M059J (cell line): ENCODE measurements at places on chromosomes 7 and 10.

DNA sequence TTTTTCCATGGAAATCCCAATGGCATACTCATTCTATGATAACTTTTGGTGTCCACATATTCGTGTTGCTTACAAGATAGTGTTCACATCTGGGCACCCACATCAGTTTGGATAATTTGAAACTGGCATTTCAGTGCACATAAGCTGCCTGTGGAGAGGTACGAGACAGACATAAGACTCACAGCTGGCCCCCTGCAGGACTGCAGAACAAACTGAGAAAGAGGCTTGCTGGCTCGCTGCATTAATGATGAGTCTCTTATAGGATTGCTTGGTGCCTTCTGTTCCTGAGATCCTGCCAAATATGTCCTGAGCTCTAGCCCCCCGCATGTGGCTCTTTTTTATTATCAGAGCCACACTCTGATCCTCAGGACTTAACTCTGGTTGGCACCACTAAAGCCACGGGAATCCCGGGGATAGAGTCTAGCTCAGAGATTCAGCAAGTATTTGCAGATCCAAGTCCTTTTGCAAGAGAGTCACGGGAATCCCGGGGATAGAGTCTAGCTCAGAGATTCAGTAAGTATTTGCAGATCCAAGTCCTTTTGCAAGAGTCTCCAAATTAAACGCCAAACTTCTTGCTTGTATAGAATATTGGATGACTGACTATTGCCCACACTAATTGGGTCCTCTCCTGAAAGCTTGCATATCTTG lies 34.0 kb upstream of the JCAD start:
- DNase-seq, result no peak

DNA sequence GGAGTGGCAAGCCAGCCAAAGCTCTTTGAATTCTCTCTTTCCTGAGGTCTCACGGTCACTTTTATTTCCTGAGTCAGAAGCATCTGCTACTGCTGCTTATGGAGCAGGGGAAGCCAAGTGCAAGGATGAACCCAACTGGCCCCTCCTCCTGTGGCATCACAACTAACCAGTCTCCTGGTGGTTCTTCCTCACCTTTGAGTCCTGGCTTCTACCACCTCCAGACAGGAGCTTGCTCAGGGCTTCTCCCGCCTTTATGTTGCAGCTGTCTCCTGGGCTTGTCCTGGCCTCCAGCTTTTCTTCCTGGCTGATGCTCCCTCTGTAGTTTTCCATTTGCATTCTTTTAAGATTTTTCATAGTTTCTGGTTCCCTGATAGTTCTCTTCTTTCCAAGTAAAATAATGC lies 349.7 kb upstream of the NRP1 start:
- no peak for DNase-seq

- DNase-seq, result no peak
Measured at GRCh38 chr10:43939389-43939938, 290.8 kb upstream of the ZNF32 start.

DNA sequence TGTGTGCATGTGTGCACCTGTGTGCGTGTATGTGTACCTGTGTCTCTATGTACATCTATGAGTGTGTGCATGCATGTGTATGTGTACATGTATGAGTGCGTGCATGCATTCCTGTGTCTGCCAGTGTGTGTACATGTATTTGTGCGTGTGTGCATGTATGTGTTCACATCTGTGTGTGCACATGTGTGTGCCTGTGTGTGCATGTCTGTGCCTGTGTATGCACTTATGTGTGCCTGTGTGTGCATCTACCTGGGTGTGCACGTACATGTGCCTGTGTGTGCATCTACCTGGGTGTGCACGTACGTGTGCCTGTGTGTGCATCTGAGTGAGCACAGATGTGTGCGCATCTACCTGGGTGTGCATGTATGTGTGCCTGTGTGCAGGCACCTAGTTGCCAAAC lies 102.2 kb upstream of the DIP2C start:
- no peak for DNase-seq

GRCh38 chr7:92997152-92997551 lies 120.6 kb downstream of the SAMD9 start:
- DNase-seq, result no peak

GRCh38 chr7:2242541-2243429 lies 759 bp downstream of the NUDT1 start:
- peak; percentile 50 for DNase-seq

GRCh38 chr7:36180121-36180520 lies 27.1 kb downstream of the EEPD1 start:
- no peak for DNase-seq

- no peak for DNase-seq
Measured at GRCh38 chr10:70780772-70781171, 4.4 kb downstream of the TBATA start.

DNA sequence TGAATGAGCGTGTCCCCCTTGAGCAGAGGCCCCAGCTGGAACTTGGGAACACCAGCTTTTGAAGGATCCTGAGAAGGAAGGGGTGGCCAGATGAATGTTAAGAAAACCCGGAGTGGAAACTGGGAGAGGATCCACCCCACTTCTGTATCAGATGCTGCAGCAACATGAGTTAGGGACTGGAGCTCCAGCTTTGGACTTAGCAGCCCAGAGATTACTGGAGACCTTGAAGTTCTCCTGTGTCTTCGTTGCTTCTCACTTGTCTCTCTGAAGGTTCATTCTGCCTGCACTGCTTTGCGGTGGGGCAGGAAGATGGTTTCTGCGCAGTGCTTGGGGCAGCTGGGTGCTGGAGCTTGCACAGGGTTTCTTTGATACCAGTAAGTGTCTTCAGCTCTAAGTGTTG lies 9.3 kb downstream of the TMEM248 start:
- DNase-seq, result peak; percentile 32

- no peak for DNase-seq
Measured at GRCh38 chr7:132234711-132235110, 341.6 kb downstream of the PLXNA4 start.

DNA sequence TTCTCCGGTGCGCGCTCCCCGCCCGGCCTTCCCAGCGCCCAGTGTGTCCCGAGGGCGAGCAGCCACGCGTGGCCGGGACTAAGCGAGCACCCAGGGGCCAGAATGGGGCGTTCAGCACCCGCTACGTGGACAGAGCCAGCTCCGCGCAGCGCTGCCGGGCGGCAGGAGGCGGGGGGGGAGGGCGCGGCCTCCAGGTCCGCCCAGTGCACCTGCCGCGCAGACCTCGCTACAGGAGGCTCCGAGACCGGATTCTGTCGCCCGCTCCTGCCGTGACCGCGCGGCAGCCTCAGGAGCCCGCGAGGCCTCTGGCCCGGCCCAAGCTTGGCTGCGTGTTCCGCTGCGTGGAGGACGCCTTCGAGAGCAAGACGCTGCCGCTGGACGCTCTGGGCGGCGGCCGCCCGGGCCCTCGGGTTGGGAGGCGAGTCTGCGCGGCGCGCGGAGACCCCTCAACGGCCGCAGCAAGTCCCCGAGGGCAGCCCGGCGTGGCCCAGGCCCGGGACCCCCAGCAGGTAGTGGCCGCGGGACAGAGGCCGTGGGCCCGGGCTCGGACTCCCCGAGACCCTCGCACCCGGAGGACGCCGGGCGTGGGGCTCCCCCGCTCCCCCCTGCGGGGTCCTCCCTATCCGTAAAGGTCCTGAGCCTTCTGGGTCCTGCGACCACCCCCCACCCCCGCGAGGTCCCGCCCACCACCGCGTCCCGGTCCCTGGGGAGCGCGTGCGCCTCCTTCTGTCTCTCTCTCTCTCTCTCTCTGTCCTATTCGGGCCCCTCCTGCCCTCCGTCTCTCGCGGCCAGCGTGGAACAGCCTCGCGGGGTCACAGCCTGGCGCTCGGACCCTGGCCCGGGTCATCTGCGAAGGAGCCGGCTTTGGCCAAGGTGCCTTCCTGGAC lies 904 bp upstream of the DPYSL4 start:
- no peak for DNase-seq

GRCh38 chr7:28477041-28477442 lies 64.7 kb downstream of the CREB5 start:
- no peak for DNase-seq

DNA sequence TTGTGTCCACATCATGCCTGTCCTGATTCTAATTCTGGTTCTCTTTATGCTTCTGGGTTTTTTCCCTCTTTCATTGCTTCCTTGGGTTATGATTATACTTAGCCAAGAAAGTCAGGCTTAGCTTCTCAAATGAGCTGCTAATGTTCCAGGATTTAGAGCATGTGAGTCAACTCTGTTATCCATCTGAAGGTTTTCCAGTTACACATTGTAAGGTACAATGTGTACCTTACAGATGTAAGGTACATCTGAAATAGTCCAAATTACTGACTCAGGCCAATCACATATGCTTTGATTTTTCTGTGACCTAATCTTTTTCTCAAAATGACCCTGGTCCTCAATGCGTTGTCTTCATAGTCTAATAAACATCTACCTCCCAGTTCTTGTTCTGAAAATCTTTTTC lies 13.3 kb upstream of the MIOS start:
- DNase-seq, result peak; percentile 25

GRCh38 chr10:69407621-69408301 lies 9.0 kb downstream of the TACR2 start:
- peak; percentile 30 for DNase-seq

DNA sequence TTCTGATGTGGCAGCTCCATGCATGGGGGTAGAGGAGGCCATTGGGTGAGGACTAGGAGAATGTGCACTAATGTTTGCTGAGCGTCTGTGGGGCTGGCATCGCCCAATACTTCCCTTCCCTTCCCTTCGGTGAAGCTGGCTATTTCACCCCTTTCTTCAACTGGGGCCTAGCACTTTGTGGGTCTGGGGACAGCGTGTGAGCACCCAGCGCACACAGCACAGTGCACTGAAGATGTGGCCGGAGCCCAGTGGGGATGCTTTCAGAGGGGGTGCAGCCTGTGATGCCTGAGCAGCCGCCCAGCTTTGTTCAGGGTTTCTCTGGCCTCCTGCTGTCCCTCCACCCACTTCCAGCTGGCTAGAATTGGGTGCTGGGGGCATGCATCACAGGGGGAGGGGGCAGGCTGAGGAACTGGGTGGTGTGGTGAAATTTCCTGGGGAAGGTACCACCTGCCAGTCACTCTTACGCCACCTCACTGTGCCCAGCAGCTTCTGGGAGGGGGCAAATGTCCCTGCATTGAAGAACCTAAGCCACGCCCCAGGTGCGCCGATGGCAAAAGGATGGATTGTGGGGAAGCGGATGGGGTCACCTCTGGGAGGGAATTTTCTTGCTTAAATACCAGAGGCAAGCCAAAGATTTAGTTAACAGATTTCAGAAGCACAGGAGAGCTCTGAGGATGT lies 45.5 kb downstream of the CLEC2L start:
- DNase-seq, result no peak

DNA sequence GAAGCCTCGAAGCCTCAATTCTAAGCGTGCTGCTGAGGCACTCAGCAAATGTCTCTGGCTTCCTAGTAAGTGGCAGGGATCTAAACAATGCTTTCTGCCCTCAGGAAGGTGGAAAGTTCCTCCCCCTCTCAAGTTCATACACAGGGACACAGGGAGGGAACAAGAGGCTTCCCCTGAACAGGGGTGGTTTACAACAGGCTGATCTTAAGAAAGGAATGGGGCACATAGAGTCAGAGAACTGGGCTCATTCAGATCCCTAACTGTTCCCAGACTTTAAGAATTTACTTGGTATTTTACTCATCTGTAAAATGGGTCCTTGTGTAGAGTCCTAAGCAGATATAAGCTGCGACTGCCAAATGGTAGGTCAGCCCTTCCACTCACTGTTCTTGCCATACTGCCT lies 2.5 kb downstream of the TNS3 start:
- DNase-seq, result peak; percentile 68

DNA sequence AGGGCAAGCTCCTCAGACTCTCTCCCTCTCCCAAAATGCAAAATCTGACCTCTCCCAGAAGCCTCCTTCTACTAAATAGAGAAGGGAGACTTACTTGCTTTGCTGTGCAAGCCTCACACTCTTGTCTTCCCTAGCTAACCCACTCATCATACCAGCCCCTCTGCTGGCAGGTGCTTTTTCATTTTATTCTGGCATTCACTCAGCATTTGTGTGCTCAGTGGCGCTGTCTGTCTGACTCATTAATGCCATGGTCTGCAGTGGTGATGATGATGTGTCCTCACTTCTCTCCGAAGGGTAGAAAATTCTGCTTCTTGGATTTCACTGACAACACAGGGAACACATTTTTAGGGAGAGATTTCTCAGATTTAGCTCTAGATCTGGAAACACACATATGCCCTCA lies 22.0 kb upstream of the BTRC start:
- DNase-seq, result peak; percentile 36

- peak; percentile 11 for DNase-seq
Measured at GRCh38 chr10:68796605-68797004, 30.7 kb upstream of the STOX1 start.

DNA sequence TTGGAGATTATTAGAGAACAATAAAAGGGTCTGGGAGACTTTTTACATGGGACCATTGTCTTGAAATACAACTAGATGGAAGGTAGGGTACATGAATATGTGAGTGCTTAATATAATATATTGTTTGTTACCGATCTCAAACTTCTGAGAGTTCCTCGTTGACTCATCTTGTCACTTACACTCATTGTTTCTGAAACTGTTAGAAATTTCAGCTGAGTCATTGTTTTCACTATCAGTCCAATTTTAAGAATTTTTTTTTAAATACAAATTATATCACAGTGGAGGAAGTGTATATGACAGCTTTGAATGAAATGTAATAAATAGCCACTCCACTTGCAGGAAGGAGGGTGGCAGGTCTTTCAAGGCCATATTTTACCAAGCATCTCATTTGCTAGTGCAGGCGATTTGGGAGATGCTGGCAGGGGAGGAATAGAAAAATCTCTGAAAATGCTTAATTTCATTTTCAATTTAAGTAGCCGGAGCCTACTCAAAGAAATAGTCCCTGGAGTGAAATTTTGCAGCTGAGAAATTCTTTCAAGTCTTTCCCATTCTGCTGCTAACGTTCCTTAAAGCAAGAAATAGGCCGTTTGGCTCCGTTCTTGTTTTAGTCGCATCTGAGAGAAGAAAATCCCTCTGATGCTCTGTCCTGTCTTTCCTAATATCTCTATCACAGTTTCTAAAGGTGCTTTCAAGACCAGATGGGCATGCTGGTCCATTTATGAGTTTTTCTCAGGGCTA lies 1404.2 kb upstream of the CELF2 start:
- DNase-seq, result no peak

DNA sequence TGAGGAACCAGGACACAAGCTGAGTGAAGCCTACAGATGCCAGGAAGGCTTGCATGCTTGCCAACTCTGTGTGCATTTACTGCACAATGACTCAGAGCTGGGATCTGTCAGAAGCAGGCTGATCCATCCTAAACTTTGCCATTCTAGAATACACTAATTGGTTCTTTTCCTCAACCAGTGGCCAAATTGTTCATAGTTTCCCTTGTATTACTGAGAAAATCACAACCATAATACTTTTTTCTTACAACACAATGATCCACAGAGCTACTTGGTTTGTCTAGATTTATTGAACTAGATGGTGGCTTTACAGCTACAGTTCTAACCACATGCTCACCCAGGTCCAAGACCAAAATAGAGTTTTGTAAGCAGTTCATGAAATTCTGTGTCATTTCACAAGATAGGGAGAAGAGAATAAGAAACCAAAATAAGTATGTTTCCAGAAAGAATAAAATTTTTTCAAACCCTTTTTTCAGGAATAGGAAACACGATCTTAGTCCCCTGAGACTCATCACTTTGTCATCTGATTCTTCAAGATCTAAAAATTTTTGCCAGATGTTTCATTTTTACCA lies 21.0 kb upstream of the LRRC17 start:
- peak; percentile 92 for DNase-seq

- peak; percentile 51 for DNase-seq
Measured at GRCh38 chr10:110919971-110920881, 822 bp downstream of the SHOC2 start.
